Right cardiac atrium (tissue), 5 donors: ENCODE measurements at places on chromosomes 6 and 20.

DNA sequence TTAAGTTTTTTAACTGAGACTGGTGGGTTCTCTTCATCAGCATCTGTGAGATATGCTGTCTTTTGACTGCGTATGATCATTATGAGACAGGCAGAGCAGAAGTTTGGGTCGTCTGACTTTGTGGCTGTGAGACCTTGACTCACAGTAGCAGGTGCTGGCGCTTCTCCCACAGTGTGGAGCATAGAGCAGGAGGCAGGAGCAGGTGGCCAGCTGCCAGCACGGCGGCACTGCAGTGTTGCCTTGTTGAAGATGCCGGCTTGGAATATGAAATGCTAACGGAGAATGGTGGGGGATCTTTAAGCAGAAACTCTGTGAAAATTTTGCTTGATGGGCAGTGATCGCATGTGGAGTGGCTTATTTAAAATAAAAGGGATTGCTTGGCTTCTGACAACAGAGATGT, 105.0 kb downstream of the TIAM2 start:
- peak; percentile 45 for DNase-seq

- DNase-seq = no peak
These were observed 26.1 kb downstream of the CEP57L1 start for GRCh38 chr6:109121411-109121810.

DNA sequence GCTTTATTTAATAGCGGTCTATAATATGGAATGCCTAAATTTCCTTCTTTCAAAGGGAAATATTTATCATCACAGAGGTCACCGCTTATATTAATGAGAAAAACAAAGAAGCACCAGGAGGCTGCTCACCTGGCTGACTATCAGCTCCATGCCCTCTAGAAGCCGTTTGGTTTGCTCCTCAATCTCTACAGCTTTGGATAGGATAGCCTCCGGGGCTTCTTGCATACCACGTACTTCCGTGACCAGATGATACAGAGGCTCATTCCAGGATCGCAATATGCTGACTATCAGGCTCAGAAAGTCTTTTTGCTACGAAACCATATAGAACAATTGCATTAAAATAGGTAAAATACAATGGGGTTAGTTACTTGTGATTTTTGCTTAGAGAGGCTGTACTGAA, 6.8 kb downstream of the PRL start:
- DNase-seq = no peak

- no peak for DNase-seq
These were observed 7.6 kb upstream of the TMC2 start for GRCh38 chr20:2528671-2529271.

DNA sequence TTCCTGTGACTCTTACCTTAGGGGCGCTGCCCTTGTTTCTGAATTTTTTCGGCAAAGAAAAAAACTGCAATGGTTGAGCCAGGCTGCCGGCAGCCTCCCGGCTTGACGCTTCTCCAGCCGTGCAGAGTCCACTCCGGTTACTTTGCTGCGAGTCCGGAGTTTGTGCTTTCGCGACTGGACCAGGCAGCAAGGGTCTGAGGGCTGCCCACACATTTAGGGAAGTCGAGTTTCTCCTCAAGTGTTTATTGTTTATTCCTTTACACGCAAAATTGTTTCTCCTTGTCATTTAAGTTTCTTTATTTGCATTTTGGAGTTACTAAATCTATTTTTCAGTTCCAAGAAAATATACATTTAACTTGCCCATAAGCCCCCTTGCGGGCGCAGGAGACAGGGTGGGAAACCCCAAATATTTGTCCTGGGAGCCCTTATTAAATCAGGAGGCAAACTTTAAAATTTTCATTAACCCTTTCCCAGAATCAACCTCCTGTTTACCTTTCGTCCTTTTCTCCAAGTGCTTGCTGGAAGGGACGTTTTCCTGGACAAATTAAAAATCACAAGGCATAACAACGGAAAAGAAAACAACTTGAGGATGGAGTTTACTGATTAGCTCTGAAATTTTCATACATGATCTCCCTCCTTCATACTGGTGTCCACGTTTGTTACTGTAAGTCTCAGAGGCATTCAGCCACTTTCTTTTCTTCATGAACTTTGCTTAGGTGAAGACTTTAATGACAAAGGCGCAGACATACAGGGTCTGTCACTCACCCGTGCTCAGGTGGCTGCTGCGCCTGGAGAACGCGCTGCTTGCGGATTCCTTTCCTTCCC, 1.7 kb upstream of the PDE10A start:
- DNase-seq = no peak

- no peak for DNase-seq
These were observed 172.9 kb upstream of the COL21A1 start for GRCh38 chr6:56420296-56420695.

GRCh38 chr6:158717341-158718330, 67.8 kb downstream of the SYTL3 start:
- DNase-seq = no peak

DNA sequence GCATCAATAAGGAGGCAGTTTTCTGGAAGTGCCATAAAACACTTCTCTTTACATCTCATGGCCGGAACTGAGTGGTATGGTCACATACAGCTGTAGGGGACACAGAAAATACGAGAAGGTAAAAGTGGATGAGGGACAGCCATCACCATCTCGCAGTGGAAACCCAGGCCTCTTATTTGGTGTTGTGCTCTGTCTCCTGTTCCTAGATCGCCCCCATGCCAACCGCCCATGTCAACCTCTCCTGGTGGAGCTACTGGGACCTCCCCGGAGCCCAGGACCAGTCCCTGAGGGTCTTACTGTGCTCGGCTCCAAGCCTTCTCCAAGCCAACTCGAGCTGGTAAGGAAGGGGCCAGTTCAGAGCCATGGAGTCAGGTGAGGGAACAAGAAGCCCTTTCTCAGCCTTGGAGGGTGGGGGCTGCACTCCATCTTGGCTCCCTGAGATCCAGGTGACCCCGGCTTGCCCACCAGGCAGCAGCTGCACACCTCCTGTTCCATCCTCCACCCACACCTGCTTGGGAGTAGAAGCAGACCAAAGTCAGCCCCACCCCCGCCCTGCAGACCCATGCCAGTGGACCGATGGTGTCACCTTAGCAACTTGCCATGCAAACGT, 149.0 kb upstream of the CST7 start:
- DNase-seq = no peak

DNA sequence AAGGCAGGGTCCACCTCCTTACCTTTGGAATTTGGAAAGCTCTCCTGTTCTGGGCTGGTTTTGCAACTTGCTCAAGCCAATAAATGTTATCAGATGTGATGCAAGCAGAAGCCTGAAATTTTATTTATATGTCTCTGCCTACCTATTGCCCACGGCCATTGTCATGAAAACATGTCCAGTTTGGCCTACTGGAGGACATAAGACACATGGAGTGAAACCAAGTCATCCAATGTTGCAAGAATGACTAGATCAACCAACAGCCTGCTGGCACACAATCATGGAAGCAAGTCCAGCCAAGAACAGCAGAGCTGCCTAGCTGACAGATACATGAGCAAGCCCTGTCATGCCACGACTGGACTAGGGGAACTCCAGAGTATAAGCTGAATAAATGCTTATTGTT, 56.7 kb upstream of the IRAK1BP1 start:
- no peak for DNase-seq

GRCh38 chr6:94956910-94957309, 620.4 kb upstream of the MANEA start:
- DNase-seq = no peak

DNA sequence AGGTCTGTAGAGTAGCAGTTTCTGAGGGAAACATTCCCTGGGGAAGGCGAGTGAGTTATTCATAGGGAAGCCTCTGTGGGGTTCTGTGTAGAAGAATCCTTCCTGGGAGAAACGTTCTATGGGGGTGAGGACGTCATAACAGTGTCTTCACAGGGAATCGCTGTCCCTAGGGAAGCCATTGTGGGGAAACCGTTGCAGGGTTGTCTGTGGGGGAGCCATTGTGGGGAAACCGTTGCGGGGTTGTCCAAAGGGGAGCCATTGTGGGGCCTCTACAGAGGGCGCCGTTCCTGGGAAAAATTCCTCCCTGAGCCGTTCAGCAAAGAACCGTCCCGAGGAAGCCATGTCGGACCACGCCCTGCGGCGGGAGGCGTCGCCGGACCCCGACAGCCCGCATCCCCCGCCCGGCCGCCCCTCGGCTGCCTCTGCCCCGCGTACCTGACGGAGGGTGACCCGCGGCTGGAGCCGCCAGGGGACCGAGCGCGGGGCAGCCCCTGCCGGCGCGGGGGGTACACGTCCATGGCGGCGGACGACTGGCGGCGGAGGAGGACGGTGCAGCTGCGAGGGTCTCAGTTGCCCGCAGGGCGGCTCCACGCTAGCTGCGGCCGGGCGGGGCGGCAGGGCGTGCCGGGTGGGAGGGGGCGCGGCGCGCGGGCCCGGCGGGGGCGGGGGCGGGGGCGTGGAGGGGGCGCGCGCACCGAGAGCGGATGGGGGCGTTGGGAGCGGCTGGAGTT, at the start of gene DNAAF9:
Gene DNAAF9, minus strand, starts transcription at position 630 of the 731 bp plus-strand sequence. Its CDS starts 112 bp downstream, at position 518.
- DNase-seq = peak; percentile 68

- DNase-seq = no peak
These were observed 264.0 kb downstream of the FOXA2 start for GRCh38 chr20:22320245-22320915.

GRCh38 chr20:53869466-53870258, 200.7 kb downstream of the BCAS1 start:
- DNase-seq = peak; percentile 30

- DNase-seq = no peak
These were observed 45.8 kb upstream of the ARID1B start for GRCh38 chr6:156731396-156731795.

- no peak for DNase-seq
These were observed 672.1 kb downstream of the HACE1 start for GRCh38 chr6:104187616-104188015.

- no peak for DNase-seq
These were observed 343.7 kb downstream of the HAO1 start for GRCh38 chr20:7596541-7596940.

DNA sequence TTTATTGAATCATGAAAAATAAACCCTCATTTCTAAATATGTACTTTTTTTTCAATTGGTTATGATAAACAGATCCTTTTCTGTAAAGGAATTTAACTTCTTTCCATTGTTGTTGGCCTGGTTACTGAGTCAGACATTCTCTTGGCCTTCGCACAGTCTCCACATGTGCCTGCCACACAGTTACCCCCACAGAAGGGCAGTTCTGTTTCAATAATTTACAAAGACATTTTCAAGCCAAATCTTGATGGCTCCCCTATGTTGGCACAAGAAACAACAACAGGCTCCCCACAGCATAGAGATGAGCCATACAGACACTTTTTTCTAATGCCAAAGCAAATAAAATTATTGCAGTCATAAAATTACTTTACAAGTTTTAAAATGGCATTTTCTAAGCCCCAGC, 55.6 kb upstream of the BEND6 start:
- no peak for DNase-seq

DNA sequence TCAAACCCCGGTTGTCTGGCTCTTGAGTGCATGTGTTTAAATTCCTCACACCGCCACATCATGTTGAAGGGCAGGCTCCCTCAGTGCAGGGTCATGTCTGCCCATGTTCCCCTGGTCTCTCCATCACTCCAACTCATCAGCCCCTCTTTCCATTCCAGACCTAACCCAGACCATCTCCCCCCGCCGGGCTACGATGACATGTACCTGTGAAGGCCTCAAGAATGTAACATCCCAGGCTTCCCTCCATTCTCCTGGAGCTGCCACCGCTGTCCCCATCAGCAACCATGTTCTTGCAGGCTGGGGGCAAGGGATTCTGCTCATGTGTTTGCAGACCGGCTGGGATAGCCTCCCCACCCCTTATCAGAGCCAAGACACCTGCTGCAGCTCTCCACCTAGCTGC, 19.9 kb downstream of the TMEM74B start:
- no peak for DNase-seq

DNA sequence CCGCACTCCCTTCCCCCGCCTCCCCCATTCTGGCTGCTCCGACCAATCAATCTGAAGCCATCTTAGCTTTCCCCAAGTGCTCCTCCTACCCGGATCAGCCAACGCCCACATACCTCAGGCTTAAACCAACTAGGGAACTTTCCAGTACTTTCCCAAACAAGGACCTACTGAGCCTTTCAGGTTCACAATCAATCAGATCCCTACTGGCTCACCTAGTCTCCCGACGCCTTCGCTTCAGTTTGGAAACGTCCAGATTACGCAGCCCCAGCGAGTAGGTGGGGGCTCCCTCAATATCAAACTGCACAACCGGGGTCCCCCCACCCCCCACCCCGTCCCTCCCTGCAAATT, 432 bp downstream of the HSPA1L start:
- DNase-seq = peak; percentile 96

DNA sequence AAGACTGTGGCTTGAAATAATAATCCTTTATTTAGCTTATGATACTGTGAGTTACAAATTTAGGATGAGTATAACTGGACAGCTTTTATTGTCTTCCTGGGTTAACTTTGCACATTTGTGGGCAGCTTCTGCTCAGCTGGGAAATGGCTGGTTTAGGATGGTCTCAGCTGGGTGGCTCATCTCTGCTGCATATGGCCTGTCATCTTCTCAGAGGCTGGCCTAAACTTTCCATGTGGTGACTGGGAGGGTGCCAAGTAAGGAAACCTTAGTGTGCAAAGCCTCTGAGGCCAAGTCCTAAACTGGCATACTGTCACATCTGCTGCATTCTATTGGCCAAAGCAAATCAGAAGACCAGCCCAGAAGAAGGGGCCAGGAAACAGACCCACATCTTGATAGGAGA, 40.2 kb downstream of the BTBD3 start:
- no peak for DNase-seq

DNA sequence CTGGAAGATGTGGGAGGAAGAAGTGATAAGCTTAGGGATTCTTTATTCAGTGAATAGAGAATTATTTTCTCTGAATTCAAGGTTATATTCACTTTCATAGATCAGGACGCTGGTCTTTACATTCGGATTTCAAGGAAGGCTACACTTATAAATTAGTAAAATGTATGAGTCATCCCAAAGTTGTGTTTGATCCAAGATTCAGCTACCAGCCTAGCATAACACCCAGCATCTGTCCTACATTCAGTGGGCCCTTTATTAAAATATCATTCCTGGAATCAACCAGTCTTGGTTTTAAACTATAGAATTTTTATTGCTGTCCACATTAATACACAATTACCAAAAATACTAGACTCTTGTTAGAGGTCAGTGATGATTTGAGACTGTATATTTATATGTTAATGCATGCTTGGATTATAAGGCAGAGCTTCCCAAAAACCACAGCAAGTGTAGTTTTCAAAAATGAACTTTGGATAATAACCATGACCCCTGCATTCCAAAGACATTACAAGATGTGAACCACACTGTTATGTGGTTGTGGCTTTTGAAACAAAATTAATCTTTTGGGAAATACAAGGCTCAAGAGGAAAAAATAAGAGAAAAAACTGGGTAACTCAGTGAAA, 210.7 kb upstream of the CNR1 start:
- no peak for DNase-seq
